ENCODE measurements at places on chromosomes 12 and 14.

DNA sequence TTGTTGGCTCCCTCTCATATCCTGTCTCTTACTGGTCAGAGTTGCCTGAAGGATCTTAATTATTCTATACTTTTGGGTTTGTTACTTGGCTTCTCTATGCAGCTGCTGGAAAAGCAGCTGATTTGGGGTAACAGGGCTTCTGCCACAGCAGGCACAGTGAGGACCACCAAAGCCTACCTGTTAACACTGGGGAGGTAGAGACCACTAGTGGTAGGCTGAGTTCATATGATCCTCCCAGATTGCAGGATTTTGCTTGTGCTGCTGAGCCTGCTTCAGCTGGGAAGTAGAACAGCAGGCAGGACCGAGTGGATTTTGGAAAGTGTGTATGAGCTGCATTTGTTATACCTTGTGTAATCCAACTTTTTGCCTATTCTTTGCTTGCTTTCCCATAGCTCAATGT, 34.1 kb downstream of the RCOR1 start:
- DNase-seq, result no peak

DNA sequence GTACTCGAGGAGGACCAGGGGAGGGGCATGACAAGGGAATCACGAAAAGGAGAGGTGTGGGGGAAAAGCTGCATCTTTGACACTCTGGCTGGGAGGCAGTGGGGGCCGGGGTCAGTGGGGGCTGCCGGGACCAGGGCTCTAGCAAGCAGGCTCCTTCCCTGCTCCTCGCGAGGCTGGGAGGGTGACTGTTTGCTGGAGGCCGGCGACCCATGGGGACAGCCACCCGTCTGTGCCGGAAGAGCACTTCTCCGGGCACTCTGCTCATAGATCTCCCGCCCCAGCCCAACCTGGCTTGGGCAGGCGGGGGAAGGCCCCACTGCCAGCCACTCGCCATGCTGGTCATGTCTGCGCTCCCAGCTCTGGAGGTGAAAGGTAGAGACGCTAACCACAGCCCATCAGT, 130.7 kb downstream of the RBM19 start:
- DNase-seq, result no peak

DNA sequence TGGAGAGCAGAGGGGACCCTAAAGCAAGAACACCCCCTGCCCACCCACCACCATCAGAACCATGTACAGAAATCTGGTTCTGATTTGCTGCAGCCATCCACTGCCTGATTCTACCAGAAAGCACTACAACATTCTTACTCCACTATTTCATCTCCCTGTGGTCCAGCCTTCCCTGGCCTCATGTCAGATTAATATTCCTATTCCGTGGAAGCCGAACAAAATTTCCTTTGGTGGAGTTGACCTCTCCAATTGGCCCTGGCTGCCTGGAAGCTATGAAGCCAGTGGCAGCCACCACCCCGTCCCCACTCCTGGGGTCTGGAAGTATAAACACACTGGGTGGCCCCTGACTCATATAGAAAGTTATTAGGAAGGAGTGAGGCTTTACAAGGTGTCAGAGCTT, 60.2 kb downstream of the ANO2 start:
- DNase-seq, result no peak

GRCh38 chr12:34219046-34219770, 196.9 kb downstream of the ALG10 start:
- no peak for DNase-seq

GRCh38 chr12:47223848-47224213, 144.1 kb upstream of the AMIGO2 start:
- no peak for DNase-seq

DNA sequence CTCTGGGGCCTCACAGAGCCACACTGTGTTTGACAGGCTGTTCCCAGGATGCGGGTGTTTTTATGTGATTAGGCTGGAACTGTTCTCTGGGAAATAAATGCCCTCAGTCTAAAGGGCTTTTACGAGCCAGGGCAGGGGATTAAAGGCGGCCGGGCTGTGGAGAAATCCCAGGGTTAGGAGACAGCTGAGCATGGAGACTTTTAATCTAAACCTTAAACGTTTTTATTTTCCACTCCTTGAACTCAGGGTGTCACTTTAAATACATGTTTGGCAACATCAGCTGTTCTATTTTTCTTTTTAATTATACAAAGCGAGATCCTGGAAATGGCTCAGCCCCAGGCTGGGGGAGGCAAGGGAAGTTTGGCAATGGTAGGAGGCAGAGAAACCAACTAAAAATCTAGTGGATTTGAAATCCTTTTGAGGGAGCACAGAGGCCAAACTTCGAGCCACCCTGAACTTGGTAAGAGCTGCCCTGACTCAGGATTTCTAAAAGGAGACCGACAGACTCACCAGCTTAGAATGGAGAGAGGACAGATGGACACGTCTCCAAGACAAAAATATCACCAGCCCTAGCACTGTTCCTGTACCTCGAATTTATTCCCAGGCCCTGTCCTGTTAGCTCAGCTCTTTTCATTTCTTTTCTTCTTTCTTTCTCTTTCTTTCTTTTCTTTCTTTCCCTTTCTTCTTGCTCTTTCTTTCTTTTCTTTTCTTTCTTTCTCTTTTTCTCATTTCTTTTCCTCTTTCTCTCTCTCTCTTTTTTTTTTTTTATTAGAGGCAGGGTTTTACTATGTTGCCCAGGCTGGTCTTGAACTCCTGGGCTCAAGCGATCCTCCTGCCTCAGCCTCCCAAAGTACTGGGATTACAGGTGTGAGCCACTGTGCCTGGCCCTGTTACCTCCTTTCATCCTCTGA, 15.8 kb upstream of the ORAI1 start:
- DNase-seq, result no peak

DNA sequence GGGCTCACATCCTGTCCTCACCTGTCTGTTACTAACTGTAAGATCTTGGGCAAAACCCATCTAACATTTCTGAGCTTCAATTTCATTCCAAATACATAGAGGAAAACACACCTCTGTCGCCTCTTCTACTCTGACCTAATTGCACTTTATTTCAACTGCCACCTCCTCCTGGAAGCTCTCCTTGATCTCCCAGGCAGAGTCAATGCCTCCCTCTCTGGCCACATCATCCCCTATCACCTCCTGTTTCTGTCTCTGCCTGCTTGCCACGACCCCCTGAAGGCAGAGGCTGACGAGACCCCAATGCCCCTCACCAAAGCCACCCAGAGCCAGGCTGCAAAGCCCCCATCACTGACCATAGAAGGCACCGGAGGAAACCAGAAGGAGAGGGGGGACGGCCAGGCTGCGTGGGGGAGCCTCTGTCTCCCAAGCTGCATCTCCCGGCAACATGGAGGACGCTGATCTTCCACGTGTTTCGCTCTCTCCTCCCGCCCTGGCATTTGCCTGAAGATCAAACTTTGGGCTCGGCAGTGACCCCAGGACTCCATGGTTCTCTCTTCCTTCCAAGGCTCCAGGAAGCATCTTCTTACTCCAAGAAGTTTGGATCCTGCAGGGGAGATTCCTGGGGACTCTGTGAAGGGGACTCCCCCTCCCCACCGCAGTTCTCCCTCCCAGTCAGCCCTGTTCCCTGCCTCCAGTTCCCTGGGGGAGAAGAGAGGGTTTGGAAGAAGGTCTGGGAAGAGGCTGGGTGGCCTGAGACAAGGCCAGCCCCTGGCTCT, 50.1 kb upstream of the BCL11B start:
- no peak for DNase-seq

DNA sequence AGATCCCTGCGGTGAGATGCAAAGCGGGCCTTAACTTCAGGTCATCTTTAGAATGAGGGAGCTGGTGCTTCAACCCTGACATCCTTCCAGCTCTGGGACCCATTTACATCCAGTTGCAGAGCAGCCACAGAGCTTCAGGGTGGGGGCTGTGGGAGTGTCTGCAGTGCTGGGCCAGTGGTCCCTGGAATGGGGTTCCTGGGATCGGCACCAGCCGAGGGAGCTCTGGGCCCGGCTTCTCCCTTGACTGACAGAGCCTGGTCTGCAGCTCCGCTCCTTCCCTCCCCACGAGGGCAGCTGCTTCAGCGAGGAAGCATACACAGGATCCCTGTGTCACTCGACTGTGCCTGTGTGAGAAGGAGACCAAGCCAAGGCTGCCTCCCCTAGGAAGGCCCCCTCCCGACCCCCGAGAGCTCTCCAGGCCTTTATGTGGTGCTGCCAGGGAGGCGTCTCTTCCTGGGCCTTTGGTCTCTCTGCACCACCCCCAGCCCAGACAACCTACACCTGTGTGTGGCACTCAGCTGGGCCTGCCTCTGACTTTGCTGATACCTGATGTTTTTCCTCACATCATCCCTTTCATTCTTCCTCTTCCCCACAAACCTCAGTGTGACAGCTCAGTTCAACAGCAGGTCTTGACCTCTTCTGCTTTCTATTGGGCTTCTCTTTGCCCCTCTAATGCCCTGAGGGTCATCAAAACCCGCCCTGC, 48.1 kb upstream of the RIN3 start:
- DNase-seq, result no peak

DNA sequence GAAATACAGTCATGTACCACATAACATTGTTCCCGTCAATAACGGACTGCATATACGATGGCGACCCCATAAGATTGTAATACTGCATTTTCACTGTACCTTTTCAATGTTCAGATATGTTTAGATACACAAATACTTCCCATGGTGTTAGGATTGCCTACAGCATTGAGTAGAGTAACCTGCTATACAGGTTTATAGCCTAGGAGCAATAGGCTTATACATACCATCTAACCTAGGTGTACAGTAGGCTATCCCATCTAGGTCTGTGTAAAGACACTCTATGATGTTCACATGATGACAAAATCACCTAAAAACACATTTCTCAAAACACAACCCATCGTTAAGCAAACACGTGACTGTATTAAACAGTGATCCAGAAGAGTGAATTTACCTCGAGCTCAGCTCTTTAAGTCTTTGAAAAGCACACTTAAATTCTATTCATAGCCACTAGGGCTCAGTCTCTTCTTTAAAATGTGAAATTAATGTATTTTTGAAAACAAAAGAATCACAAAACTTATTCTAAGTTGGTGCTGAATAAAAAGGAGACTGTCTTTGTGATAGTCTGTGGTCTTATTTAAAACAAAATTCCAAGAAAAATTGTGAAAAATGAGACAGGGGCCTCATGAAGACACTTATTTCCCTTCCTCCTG, 239.1 kb upstream of the ARID2 start:
- no peak for DNase-seq

- DNase-seq, result no peak
Observed at GRCh38 chr12:11672256-11673191, 23.1 kb downstream of the ETV6 start.

GRCh38 chr12:5260591-5261086, 171.3 kb upstream of the NTF3 start:
- no peak for DNase-seq

DNA sequence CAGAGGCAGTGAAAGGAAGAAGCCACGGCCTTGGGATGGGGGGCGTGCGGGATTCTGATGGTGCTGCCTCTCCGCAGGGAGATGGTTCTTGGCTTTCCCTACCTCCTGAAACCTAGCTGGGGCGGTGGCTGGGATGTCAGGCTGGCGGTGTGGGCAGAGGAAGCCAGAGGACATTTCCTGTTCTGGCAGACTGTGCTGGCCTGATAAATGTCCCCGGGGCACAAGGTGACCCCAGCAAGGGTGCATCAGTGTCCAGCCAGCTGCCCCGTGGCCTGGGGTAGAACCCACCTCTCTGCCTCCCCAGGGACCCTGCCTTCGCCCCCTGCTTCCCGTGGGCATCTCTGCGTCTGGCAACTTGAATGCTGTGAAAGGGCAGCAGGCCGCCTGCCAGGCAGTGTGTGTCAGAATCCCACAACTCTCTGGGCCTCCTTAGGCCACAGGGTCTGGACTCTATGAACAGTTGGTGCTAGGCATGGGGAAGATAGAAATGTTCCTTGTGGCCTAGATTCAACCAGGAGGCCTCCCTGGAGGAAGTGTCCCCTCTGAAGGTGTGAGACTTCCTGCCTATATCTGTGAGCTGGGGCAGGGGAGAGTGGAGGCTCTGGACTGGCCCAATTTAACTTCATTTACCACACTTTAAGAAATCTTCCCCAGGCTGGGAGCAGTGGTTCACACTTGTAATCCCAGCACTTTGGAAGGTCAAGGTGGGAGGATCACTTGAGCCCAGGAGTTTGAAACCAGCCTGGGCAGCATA, 4.9 kb downstream of the SH2B3 start:
- no peak for DNase-seq

GRCh38 chr12:13563743-13564125, 367.2 kb downstream of the EMP1 start:
- DNase-seq, result no peak

Data from urinary bladder (tissue), 4 donors.